Stimulated activated CD4-positive, alpha-beta T cell treated with anti-CD3 and anti-CD28 coated beads, TNF-alpha, amount 100 ng/mL, for 24 hours (primary cell): ENCODE measurements at places on chromosomes 1 and 21.

DNA sequence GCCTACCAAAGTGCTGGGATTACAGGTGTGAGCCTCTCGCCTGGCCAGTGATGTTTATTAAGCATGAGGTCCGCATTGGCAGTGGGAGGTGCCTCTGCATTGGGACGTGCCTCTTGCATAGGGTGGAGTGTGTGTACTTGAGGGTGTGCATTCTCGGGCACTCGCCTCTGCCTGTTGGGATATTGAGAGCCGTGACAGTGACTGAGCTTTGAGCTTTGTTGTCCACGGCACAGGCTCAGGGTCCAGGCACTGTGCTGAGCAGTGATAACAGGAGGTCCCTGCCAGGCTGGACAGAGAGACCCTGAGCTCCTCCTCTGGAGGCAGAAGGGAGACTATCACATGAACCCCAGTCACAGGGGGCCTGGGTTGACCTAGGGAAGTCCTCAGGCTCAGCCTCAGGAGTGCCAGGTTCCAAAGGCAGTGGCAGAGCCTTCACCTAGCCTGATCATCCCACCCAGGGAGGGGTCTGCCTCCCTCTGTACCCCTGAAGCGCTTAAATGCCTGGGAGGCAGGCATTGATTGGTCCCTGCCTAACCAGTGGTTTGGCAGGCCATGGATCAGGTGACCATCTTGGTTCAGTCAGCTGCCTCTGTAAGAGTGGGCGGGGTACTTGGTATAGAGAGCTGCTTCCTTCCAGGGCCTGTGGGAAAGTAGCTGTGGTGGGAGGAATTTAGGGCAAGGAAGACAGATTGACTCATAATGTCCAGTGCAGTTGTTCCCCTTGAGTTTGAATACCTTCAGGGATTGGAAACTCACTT lies 213.8 kb upstream of the TMEM51 start:
- no peak for DNase-seq

GRCh38 chr1:68140536-68140935 lies 90.1 kb upstream of the DIRAS3 start:
- no peak for DNase-seq

GRCh38 chr1:169577981-169578738 lies 8.1 kb downstream of the F5 start:
- no peak for DNase-seq

DNA sequence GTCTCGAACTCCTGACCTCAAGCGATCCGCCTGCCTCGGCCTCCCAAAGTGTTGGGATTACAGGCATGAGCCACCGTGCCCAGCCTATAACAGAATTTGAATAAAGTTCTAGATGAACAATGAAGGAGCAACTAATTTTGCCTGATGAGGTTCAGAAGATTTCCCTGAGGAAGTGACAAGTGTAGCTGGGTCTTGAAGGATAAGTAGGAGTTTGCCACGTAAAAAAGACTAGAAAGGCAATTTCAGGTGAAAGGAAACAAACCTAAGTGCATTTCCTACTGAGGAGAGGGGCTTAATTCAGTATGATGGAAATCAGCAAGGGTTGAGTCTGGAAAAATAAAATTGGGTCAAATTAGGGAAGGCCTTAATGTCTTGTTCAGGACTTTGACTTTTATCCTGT lies 18.6 kb upstream of the DMRTB1 start:
- no peak for DNase-seq

DNA sequence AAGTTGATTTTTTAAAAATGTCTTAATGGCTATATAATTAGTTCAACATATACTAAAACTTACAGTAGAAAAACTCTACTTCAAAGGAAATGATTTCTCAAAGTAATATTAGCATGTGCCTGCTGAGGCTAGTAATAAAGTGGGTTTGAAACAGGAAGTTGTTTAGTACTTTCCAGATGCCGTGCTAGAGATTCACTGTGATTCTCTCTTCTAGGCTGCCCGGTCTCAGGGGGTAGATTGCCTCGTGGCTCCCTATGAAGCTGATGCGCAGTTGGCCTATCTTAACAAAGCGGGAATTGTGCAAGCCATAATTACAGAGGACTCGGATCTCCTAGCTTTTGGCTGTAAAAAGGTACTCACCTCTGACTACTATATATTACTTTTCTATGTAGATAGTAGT lies 9.1 kb downstream of the EXO1 start:
- DNase-seq, result no peak

GRCh38 chr1:23561813-23562100 lies 2.5 kb upstream of the ID3 start:
- DNase-seq, result no peak
